ENCODE measurements at places on chromosomes 2 and 18. TPM values are rescaled to one million over a fixed set of nuclear protein-coding genes. Genes with fewer than 3 reads are reported as not detected.

DNA sequence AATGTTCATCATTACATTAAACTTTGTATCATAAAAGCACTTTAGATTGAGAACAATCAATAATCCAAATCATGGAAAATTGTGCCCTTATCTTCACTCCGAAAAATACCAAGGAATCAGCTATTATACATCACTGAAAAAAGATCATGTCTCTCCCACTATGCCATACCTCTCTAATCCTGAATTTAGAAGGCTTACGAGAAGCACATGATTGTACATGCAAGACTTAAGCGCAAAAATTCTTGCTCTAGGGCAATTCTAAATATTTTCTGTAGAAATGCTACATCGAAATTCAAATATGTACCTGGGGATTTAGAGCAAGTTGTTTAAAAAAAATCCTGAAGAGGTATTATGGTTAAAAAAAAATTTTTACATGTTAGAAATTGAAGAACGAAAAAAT, 1.3 kb downstream of the CYTIP start:
- H3K4me1 ChIP-seq = peaks cover 28% of the 10 kb centered on the region
- peak overlapping the region; percentile 93 for H3K4me3 ChIP-seq
- peak overlapping the region; percentile 95 for H3K27ac ChIP-seq

Gene SLC35F6
- 5.0 TPM for total RNA-seq

Gene CCT7
- total RNA-seq = 774 TPM

- peaks cover 69% of the 10 kb centered on the region for H3K27me3 ChIP-seq
- no peak overlapping the region for H3K27ac ChIP-seq
- no peaks in the 10 kb centered on the region for H3K36me3 ChIP-seq
- peaks cover 27% of the 10 kb centered on the region for H3K4me1 ChIP-seq
- no peak for DNase-seq
Observed at GRCh38 chr2:174325373-174326160, 9.2 kb upstream of the SP9 start.

DNA sequence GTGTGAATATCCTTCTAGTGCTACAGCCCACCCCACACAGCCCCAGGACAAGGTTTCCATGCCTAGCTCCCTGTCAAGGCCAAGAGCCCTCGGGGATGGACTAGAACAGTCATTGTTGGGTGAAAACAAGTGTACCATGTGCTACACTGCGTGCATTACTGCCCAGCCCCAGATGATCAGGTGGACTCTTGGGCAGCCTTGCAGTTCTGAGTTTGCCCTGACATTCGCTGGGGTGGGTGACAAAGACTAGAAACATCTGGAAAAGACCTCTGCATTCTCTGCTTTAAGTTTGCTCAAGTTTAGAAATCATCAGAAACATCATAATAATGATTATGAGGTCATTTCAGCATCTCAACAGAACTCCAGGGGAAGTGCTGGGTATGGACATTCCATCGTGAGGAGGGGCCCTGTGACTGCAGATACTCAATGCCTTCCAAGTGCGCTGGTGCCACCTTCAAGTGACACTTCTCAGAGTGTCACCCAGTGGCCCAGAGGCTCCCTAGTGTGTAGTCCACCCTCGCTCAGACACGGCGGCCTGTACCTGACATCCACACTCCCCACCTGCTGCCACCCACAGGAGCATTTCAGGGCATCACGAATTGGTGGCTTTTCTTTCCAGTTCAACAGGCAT, 5.3 kb upstream of the PXDN start:
- peaks cover 36% of the 10 kb centered on the region for H3K27me3 ChIP-seq
- H3K36me3 ChIP-seq = no peaks in the 10 kb centered on the region
- no peaks in the 10 kb centered on the region for H3K4me1 ChIP-seq
- H3K4me3 ChIP-seq = no peak overlapping the region
- no peak overlapping the region for H3K27ac ChIP-seq

GRCh38 chr18:57547260-57547659, 39.2 kb downstream of the FECH start:
- H3K4me3 ChIP-seq = no peak overlapping the region
- no peak for DNase-seq
- H3K27me3 ChIP-seq = no peaks in the 10 kb centered on the region
- H3K4me1 ChIP-seq = peaks cover 9% of the 10 kb centered on the region

- peak; percentile 77 for DNase-seq
- peak overlapping the region; percentile 73 for H3K4me3 ChIP-seq
- H3K4me1 ChIP-seq = peaks cover 23% of the 10 kb centered on the region
- H3K36me3 ChIP-seq = no peaks in the 10 kb centered on the region
- peaks cover 28% of the 10 kb centered on the region for H3K27me3 ChIP-seq
- peak overlapping the region; percentile 76 for H3K27ac ChIP-seq
Observed at GRCh38 chr18:34977838-34978532, 63.2 kb upstream of the MAPRE2 start.

GRCh38 chr2:37364351-37364750, 19.9 kb downstream of the QPCT start:
- H3K4me3 ChIP-seq = no peak overlapping the region
- no peak for DNase-seq
- H3K27me3 ChIP-seq = peaks cover 39% of the 10 kb centered on the region
- no peaks in the 10 kb centered on the region for H3K4me1 ChIP-seq
- H3K27ac ChIP-seq = no peak overlapping the region

Gene GPR35
- total RNA-seq = 4.1 TPM

GRCh38 chr2:225402210-225402776, 2.8 kb downstream of the NYAP2 start:
- no peaks in the 10 kb centered on the region for H3K4me1 ChIP-seq
- no peak overlapping the region for H3K4me3 ChIP-seq
- peaks cover 18% of the 10 kb centered on the region for H3K27me3 ChIP-seq
- no peak overlapping the region for H3K27ac ChIP-seq
- no peak for DNase-seq

GRCh38 chr2:107263628-107264027, 377.7 kb upstream of the ST6GAL2 start:
- H3K4me1 ChIP-seq = no peaks in the 10 kb centered on the region
- H3K36me3 ChIP-seq = no peaks in the 10 kb centered on the region
- DNase-seq = no peak
- H3K27ac ChIP-seq = no peak overlapping the region

Gene POTEC
- total RNA-seq = not detected

- no peak overlapping the region for H3K27ac ChIP-seq
- H3K4me1 ChIP-seq = peaks cover 6% of the 10 kb centered on the region
- DNase-seq = no peak
- H3K27me3 ChIP-seq = peaks cover 35% of the 10 kb centered on the region
- no peaks in the 10 kb centered on the region for H3K36me3 ChIP-seq
Observed at GRCh38 chr2:188294352-188294926, 2.8 kb downstream of the GULP1 start.

Gene EPB41L3
- 10.4 TPM for total RNA-seq

- H3K4me3 ChIP-seq = peak overlapping the region; percentile 54
- peaks cover 7% of the 10 kb centered on the region for H3K27me3 ChIP-seq
- H3K27ac ChIP-seq = no peak overlapping the region
- peak; percentile 25 for DNase-seq
- H3K4me1 ChIP-seq = peaks cover 5% of the 10 kb centered on the region
Observed at GRCh38 chr2:232875256-232876121, 5.4 kb downstream of the SNORC start.

DNA sequence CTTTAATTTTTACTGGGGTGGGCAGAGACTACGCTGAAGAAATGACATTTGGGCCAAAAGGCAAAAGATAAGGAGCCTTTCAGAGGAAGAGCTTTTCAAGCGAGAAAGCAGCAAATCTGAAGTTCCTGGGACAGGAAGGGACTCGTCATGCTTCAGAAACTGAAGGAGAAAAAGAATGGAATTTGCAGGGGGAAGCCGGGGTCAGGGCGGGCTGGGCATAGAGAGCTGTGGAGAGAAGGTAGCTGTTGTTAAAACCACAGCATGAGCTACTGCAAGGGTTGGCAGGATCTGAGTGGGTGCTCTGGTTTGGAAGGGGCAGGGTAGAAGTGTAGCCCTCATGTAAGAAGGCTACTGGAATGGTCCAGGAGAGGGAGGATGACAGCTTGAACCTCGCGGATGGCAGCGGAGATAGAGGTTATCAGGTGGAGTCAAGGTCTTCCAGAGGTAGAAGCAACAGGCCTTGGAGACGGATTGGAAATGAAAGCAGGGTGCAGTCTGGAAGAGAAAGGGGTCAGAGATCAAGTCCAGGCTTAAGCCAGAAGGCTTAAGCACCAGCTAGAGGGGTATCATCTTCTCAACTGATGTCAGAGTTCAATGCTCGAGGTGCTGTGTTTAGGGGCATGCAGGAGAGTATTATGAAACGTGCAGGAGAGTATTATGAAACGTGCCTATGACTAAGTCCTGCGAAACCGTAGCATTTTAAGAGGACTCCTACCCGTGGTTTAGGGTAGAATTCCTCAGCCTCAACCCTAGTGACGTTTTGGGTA, 18.9 kb downstream of the ATP8B1 start:
- H3K4me1 ChIP-seq = no peaks in the 10 kb centered on the region
- H3K27ac ChIP-seq = no peak overlapping the region
- no peaks in the 10 kb centered on the region for H3K27me3 ChIP-seq

DNA sequence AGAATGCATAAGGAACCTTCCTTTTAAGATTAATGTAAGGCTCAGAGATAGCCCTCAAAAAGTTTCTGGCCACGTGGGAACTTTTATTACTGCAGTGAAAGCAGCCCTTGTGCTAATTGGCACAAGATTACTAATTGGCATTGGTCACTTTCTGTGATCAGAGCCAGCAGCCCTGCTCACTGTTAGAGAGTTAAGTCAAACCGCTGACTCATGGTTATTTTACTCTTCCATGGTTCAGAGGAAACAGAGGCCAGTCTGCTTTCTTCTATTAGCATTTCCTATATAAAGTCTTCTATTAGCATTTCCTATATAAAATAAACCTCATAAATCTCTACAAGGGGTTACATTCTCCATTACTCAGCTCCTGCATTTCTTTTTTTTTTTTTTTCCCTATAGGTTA, 1.5 kb upstream of the SLC35G4 start:
- no peak overlapping the region for H3K4me3 ChIP-seq
- H3K4me1 ChIP-seq = no peaks in the 10 kb centered on the region
- no peak overlapping the region for H3K27ac ChIP-seq
- peaks cover 8% of the 10 kb centered on the region for H3K27me3 ChIP-seq

Gene ALMS1
- total RNA-seq = 24.0 TPM

DNA sequence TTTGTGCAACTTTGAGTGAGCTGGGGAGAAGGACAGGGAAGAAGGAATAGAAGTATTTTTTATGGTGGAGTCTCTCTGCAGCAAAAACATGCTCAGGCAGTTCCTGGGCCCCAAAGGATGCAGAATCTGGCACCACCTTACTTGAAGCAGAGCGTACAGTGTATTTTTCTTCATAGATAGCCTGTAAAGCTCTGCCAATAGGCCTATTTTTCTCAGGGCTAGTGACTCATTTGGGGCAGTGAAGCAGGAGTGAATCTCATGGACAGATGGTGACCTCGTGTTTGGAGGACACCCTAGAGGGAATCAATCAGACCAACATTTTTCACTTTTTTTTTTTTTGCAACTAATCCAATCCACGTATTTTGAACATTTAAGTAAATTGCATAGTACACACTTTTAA, 268.1 kb upstream of the CXCR4 start:
- no peak overlapping the region for H3K27ac ChIP-seq
- no peak for DNase-seq
- H3K27me3 ChIP-seq = no peaks in the 10 kb centered on the region

Gene RAX
- total RNA-seq = not detected

DNA sequence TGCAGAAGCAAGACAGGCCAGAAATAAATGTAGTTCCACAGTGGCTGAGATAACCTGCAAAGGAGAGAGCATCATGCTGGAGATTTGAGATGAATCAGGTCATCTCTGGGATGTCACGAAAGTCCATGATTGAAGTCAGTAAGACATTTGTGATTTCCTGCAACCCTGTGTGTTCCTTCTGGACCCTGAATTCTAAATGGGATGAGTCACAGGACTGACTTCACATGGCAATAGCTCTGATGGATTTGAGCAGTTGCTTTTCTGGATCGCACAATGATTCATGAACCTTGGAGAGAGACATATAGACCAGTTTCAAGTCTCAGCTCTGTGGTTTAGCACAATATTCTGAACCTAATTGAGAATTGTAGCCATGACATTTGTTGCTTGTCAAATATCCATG, 102.9 kb downstream of the TSN start:
- no peaks in the 10 kb centered on the region for H3K4me1 ChIP-seq
- H3K27ac ChIP-seq = no peak overlapping the region
- peaks cover 34% of the 10 kb centered on the region for H3K27me3 ChIP-seq
- DNase-seq = no peak
- no peak overlapping the region for H3K4me3 ChIP-seq

DNA sequence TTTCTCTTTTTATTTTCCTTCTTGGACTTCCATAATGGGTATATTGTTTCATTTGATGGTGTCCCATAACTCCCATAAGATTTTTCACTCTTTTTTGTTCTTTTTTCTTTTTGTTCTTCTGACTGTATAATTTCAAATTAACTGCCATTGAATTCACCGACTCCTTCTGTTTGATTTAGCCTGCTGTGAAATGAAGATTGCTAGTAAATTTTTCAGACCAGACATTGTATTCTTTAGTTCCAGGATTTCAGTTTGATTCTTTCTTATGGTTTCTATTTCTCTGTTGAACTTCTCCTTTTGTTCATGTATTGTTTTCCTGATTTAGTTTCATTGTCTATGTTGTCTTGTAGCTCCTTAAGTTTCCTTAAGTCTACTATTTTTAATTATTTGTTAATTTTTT, 87.6 kb upstream of the SPOPL start:
- H3K36me3 ChIP-seq = peaks cover 2% of the 10 kb centered on the region
- no peaks in the 10 kb centered on the region for H3K27me3 ChIP-seq
- H3K4me3 ChIP-seq = no peak overlapping the region

DNA sequence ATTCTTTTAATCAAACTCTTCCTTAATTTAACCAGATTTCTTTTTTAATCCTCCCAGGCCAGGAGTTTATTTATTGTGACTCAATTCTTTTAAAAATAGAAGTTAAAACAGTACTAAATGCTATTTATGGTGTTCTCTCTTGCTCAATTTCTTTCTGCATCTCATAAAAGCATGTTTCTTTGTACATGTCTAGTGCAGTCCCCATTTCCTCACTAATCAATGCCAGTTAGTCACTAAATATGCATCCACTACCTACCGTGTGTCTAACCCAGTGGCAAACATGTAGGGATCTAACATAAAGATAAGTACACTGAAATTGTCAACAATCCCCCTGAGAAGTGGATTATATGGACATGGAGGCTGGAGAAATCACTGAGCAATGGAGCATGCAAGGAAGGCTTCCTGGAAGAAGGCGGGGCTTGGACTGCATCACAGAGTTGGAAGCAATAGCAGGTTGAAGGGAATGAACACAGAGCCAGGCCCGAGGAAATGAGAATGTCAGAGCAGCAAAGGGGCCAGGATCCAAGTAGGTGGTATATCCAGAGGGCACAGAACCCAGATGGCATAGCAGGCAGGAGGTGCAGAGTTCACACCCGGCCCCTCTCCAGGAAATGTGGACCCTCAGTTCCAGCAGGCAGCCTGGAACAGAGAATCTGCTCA, 105.3 kb upstream of the FOSL2 start:
- H3K27ac ChIP-seq = no peak overlapping the region
- no peak overlapping the region for H3K4me3 ChIP-seq
- H3K36me3 ChIP-seq = peaks cover 3% of the 10 kb centered on the region
- H3K27me3 ChIP-seq = no peaks in the 10 kb centered on the region
- H3K4me1 ChIP-seq = peaks cover 9% of the 10 kb centered on the region
